ENCODE measurements at places on chromosomes 12 and 14.

DNA sequence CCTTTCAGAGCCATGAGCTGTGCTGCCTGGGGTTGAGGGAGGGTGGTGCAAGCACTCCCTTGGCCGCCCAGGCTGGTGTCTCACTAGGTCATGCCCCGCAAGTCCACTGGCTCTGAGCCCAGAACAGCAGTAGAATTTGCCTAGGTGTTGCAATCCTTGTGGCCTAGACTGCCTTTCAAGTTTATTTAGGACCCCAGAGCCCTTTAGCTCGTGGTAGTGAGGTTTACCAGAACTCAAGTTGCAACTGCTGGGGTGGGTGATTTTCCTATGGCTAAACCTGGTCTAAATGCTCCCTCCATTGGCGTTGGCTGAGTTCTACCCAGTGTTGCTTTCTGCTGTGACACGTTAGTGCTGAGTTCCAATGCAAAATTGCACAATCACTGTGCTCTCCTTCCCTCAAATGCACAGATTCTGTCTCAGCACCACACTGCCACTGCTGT, 287.2 kb downstream of the BCAT1 start:
- DNase-seq: peak; percentile 32

- DNase-seq: no peak
Measured at GRCh38 chr12:91093341-91093740, 18.0 kb downstream of the LUM start.

GRCh38 chr12:131783915-131784541, 44.2 kb upstream of the MMP17 start:
- peak; percentile 67 for DNase-seq

GRCh38 chr14:57930241-57930975, 64.5 kb upstream of the SLC35F4 start:
- no peak for DNase-seq

DNA sequence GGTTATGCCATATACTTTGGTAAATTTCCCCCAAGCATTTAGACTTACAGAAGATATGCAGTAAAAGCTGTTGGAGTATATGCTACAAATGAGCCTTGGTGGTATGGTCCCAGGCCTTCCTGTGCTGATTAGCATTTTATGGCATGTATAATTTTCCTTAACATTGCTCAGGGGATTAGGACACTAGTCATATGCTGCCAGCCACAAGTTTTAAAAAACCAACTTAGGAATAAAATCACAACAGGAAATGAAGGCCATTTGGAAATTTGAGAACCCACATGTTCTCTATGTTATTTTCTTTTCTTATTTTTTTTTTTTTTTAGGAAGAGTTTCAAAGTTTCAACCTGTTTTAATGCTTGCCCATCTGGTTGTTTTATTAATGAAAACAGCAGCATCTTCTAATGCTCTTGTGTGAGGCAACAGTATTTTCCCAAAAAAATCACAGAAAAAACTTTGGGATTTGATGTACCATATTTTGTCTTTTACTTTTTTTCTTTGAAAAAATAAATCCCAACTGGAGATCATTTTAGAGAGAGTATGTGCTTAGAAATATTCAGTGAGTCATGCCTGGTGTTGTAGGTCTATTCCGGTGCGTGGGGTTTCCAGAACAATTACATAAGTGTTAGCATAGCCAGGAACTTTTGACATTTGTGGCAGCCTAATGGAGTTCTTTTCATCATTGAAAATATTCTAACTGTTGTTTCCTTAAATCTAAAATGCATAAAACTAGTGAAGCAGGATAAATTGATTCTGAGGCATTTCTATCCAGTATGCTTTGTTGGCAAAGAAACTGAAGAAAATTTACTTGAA, 21.7 kb upstream of the DUSP6 start:
- DNase-seq: peak; percentile 49

- no peak for DNase-seq
Measured at GRCh38 chr12:101328917-101329316, 49.0 kb downstream of the UTP20 start.

DNA sequence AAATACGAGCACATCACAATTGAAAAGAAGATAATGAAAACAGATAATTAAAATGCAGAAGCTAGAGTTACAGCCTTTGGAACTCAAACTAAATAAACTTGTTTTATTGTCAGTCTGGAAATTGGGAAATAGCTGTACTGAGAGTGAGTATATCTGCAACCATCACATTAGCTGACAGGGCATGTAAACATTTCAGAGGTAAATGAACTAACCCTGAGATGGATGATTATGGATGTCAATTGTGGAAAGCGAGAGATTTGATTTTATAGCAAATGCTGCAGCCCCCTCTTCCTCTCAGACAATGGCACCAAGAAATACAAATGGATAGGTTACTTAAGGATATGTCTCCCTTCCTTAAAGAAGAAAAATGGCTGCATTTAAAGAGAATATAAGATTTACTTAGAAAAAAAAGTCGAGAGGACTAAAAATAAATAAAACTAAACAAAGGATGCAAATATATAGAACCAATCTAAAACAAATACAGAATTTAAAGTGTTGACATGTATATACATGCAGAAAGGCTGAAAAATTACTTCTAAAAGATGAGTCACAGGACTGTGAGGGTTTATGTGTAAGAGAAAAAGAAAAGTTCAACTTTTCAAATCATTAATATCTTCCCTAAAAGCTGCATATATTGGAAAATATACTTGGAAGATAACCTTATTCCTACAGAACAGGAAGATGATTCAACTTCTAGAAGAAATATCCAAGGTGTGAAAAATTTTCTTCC, 120.3 kb upstream of the FLRT2 start:
- no peak for DNase-seq

- no peak for DNase-seq
Measured at GRCh38 chr14:68587931-68588330, 204.9 kb downstream of the ZFP36L1 start.

- DNase-seq: no peak
Measured at GRCh38 chr12:107645630-107646333, 39.8 kb upstream of the PWP1 start.

DNA sequence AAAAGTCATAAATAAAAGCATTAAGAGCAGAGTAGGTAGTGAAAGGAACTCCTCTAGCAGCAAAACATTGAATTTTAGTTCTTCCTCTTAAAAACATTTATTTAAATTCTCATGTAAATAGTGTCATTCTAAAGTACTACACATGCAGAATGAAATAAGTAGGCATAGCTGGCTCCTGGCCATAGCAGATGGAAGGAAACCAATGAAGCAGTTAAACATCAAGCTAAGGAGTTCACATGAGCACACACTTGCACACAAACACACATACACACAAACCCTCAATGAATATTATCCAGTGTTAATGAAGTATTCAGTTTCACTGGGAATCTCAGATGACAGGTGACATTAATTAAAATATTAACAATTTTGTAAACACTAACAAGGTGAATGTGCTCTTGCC, 69.3 kb downstream of the SLC35F4 start:
- no peak for DNase-seq

DNA sequence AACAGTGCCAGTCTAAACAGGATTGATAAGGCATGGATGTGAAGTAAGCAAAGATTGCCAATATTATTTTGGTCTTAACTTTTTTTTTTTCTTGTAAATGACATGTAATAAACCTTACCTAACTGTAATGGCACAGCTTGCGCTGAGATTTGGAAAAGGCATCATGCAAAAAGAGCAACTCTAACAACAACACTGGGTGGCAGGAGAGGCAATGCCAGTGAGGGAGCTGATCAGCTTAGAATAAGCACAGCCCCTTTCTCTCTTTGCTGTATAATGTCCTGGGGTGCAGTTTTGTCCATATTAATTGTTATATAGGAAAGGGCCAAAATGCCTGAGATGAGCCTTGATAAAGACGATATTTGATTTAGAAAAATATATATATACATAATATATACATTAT, 1589.7 kb upstream of the FLRT2 start:
- no peak for DNase-seq

GRCh38 chr14:93804654-93805053, 16.4 kb upstream of the PRIMA1 start:
- DNase-seq: no peak

GRCh38 chr14:87044807-87045206, 948.2 kb downstream of the GALC start:
- no peak for DNase-seq

- peak; percentile 88 for DNase-seq
Measured at GRCh38 chr14:77638771-77639171, 22.3 kb upstream of the SPTLC2 start.

Data from HS-5 (cell line).